ENCODE measurements at places on chromosomes 6 and 20. TPM values are rescaled to one million over a fixed set of nuclear protein-coding genes. Genes with fewer than 3 reads are reported as not detected.

The CFAP206 gene
- total RNA-seq = 9.5 TPM

The BPIFB1 gene
- total RNA-seq = not detected

The TBC1D22B gene
- total RNA-seq = 12.8 TPM

The PPP1R14C gene
- 0.12 TPM for total RNA-seq

The PAK5 gene
- 0.07 TPM for total RNA-seq

The DDX27 gene
- total RNA-seq = 30.4 TPM

The PGK2 gene
- not detected for total RNA-seq

The FOXA2 gene
- total RNA-seq = 0.24 TPM

The ANGPT4 gene
- total RNA-seq = 1.6 TPM

The SPEF1 gene
- 0.43 TPM for total RNA-seq

The DPM1 gene
- 37.8 TPM for total RNA-seq

The KCNK5 gene
- total RNA-seq = 9.7 TPM

The SUMO4 gene
- total RNA-seq = 2.7 TPM

The MLIP gene
- 1.2 TPM for total RNA-seq

The KIFC1 gene
- 2.3 TPM for total RNA-seq

The SALL4 gene
- not detected for total RNA-seq

The ELOVL2 gene
- 0.28 TPM for total RNA-seq

The UBE2C gene
- total RNA-seq = 0.75 TPM

The HLA-DRB5 gene
- total RNA-seq = 0.72 TPM

The OLIG3 gene
- not detected for total RNA-seq

The MDFI gene
- total RNA-seq = 8.3 TPM

The CLPSL2 gene
- not detected for total RNA-seq

The IPCEF1 gene
- 1.9 TPM for total RNA-seq

The RAB44 gene
- 0.15 TPM for total RNA-seq

The HSD17B8 gene
- total RNA-seq = 7.7 TPM

The CCR6 gene
- not detected for total RNA-seq

The GINS1 gene
- total RNA-seq = 0.69 TPM

The IFT52 gene
- 45.7 TPM for total RNA-seq

The UTRN gene
- 128 TPM for total RNA-seq

The ULBP1 gene
- not detected for total RNA-seq

The OPRM1 gene
- total RNA-seq = not detected

The SLA2 gene
- total RNA-seq = 0.42 TPM

The SERAC1 gene
- 5.9 TPM for total RNA-seq

Measured in ovary (tissue), 10 donors.